ENCODE measurements at places on chromosomes 4 and X. TPM values are rescaled to one million over a fixed set of nuclear protein-coding genes. Genes with fewer than 3 reads are reported as not detected.

Gene DCHS2
- total RNA-seq: not detected

Gene APLN
- total RNA-seq: 0.26 TPM

- no peak for DNase-seq
- H3K27ac ChIP-seq: no peak overlapping the region
- H3K36me3 ChIP-seq: no peaks in the 10 kb centered on the region
- no peaks in the 10 kb centered on the region for H3K27me3 ChIP-seq
These were observed 4.4 kb upstream of the METTL14 start for GRCh38 chr4:118680808-118681207.

DNA sequence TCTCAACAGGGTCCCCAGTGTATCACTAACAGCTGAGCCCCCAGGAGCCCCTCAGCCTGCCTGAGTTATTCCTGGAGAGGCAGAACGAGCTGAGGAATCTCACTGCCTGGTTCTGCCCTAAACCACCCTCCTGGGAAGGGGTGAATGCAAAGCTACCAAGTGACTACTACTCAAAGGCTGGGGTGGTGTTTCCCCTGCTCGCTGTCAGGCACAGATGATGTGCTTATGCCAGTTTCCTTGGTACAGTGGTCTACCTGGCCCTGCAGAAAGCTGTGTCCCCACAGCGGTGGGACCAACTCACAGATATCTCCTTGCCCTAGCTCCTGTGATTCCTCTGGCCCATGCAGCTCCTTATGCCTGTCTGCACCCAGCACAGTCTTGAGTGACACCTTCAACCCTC is 35.4 kb upstream of the ASMTL start:
- peak overlapping the region; percentile 40 for H3K27ac ChIP-seq
- peaks cover 30% of the 10 kb centered on the region for H3K4me1 ChIP-seq
- no peak overlapping the region for H3K4me3 ChIP-seq
- peak; percentile 8 for DNase-seq
- H3K27me3 ChIP-seq: no peaks in the 10 kb centered on the region

DNA sequence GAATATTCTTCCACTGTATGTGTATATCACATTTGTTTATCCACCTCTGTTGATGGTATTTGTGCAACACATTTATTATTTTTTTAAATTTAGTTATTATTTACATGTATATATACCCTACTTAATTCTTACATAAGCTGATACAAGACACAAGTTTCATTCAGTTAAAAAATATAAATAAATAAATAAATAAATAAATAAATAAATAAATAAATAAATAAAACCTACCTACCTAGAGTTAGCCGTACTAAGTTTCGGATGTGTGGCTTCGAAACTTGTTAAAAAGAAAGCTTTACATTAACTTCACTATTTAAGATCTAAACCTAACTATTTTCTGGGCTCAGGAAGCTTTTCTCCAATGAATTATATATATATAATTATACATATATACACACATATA is 23.3 kb upstream of the REPS2 start:
- peaks cover 2% of the 10 kb centered on the region for H3K27me3 ChIP-seq
- DNase-seq: no peak
- H3K36me3 ChIP-seq: no peaks in the 10 kb centered on the region
- no peak overlapping the region for H3K4me3 ChIP-seq
- no peak overlapping the region for H3K27ac ChIP-seq

Gene PLS3
- total RNA-seq: 0.52 TPM

DNA sequence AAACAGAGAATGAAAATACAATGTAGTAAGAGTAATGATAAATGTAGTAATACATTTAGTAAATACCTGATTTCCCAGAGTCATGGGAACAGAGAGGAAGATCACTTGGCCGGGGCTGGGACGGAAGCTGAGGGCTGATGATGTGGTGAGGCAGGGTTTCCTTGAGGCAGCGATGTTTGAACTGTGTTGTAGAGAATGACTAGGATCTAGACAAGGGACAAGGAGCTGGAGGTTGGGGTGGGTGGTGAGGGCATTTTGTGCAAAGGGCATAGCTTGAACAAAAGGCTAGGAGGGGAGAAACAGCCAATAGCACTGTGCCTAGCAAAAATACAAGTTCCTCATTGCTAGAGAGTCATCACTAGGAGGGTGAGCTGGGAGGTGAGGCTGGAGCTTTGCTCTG is 64.3 kb upstream of the RAPGEF2 start:
- no peak overlapping the region for H3K4me3 ChIP-seq
- peaks cover 14% of the 10 kb centered on the region for H3K27me3 ChIP-seq
- DNase-seq: no peak
- H3K4me1 ChIP-seq: no peaks in the 10 kb centered on the region
